HuH-7.5 (cell line): ENCODE measurements at places on chromosomes 3 and 15.

GRCh38 chr3:40873476-40873875 lies 325.8 kb upstream of the CTNNB1 start:
- DNase-seq = no peak

DNA sequence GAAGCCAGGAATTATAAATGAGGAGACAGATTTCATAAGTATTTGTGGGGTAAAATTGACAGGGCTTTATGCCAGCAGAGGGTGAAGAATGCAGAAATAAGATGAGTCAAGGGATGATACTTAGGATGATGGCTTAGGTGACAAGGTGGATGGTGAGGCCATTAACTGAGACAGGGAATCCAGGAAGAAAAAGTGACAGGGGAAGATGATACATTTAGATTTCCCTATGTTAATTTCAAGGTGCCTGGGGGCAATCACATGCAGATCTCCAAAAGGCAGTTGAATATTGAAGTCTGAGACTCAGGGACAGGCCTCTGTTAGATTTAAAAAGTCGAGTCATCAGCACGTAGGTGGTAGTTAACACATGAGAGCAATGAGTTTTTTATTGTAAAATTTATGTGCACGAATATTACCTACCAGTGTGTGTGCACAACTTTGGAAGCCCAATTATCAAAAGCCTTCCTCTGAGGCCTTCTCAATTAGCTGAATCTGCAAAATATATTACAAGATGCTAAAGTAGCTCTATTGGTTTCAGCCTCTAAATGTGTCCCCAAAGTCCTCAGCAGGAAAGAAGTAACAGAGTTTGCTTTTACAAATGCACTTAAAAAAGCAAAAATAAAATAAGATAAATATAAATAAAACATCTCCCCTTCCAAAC lies 67.9 kb upstream of the CHL1 start:
- no peak for DNase-seq

DNA sequence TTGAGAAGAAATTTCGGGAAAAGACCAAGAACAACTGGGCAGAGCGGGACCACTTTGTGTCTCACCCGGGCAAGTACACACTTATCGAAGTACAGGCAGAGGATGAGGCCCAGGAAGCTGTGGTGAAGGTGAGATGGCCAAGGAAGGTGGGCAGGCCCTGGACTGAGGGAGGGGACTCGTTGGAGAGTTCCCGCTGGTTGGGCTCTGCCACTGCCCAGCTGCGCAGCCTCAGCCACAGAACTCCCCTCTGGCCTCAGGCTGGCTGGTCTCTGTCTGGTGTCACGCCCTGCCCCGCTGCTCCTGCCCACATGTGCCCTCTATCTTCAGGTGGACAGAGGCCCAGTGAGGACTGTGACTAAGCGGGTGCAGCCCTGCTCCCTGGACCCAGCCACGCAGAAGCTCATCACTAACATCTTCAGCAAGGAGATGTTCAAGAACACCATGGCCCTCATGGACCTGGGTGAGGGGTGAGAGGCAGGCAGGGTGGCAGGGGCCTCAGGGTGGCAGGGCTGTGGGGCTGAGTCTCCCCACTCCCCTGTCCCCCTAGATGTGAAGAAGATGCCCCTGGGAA lies 2.4 kb downstream of the PARP3 start:
- no peak for DNase-seq

GRCh38 chr15:34987609-34988026 lies 469 bp downstream of the ZNF770 start:
- no peak for DNase-seq

- no peak for DNase-seq
Measured at GRCh38 chr3:183515968-183516851, 39.3 kb downstream of the KLHL6 start.

DNA sequence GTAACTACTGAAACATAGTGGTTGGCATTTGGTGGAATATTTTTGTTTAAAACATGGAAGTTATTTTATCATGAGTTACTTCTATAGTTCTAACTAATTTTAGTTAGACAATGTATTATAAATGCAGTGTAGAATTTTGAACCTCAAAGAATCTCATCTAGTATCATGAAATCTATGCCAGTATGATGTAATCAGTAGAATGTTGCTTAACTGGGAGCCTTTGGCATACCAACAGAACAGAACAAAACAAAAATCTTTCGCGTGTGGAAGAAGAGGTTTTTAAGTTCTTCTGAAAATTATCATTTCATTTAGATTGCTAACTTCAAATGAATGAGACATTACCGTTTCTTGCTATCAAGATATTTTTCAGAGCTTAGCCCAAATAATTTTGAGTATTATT lies 98.4 kb upstream of the LRRFIP2 start:
- DNase-seq = no peak

DNA sequence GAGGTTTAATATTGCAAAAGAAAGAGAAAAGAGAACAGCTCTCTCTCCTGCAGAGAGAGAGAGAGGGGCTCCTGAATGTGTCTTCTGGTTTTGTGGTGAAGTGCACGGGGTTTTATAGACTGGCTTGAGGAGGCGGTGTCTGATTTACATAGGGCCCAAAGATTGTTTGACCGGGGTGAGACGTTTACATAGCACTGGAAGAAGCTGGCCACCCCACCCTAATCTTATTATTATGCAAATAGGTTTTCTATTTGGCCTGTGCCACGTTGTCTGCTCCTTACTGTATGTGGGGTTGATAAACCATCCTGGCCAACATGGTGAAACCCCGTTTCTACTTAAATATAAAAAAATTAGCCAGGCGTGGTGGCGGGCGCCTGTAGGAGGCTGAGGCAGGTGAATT lies 268.6 kb downstream of the SV2B start:
- no peak for DNase-seq

- DNase-seq = no peak
Measured at GRCh38 chr15:65641768-65642475, 20.2 kb downstream of the SLC24A1 start.

GRCh38 chr15:80199366-80199765 lies 46.6 kb downstream of the FAH start:
- no peak for DNase-seq

- DNase-seq = no peak
Measured at GRCh38 chr3:87077355-87077754, 86.4 kb upstream of the VGLL3 start.

GRCh38 chr3:97970156-97970555 lies 2.1 kb downstream of the RIOX2 start:
- no peak for DNase-seq

GRCh38 chr15:45583731-45584639 lies 3.2 kb upstream of the BLOC1S6 start:
- DNase-seq = no peak

DNA sequence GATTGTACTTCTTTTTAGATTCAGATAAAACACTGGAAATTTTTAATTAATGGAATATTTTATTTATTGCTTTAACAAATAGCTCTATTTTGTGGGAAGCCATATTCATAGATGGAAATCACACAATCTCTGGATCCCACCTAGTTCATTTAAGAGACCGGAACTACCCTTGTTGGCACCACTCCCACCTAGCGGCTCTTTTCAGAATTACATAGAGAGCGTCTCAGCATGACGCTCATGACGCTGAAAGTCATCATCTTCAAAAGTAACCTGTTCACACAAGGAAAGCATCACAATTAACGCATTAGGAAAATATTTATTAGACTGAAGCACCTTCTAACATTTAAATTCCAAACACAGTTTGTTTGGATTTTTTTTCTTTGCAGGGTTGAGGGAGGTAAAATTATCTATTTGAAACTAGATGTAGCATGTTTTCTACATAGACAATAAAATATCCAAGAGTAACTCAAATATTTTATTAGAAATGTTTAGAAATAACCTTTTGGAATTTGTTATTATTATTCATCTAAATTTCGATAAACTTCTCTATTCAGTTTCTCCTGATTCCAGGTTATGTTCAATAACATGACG lies 214.9 kb upstream of the ARRDC4 start:
- DNase-seq = peak; percentile 32

DNA sequence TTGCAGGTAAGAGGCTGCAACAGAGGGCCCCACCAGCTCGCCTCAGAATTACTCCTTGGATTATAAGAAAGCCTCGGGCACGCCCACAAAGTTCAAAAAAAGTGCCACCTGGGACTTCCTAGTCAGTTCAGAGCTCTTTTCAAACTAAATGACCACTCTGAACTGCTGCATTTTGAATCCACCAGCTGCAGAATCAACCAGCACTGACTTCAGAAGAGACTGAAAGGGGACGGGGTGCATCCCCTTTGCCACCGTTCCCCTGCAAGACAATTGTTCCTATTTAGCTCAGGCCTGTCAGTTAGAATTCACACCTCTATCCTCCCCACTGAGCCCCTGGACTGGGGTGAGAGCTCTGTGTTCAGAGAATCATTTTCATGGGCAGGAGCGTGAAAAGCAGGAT lies 181.4 kb upstream of the GADL1 start:
- no peak for DNase-seq

GRCh38 chr15:100651253-100651652 lies 48.9 kb downstream of the ASB7 start:
- no peak for DNase-seq

- DNase-seq = no peak
Measured at GRCh38 chr3:185046603-185047002, 106.3 kb downstream of the C3orf70 start.

GRCh38 chr3:33658991-33659848 lies 58.8 kb downstream of the CLASP2 start:
- DNase-seq = peak; percentile 57

GRCh38 chr15:96340598-96341512 lies 10.4 kb downstream of the NR2F2 start:
- no peak for DNase-seq

DNA sequence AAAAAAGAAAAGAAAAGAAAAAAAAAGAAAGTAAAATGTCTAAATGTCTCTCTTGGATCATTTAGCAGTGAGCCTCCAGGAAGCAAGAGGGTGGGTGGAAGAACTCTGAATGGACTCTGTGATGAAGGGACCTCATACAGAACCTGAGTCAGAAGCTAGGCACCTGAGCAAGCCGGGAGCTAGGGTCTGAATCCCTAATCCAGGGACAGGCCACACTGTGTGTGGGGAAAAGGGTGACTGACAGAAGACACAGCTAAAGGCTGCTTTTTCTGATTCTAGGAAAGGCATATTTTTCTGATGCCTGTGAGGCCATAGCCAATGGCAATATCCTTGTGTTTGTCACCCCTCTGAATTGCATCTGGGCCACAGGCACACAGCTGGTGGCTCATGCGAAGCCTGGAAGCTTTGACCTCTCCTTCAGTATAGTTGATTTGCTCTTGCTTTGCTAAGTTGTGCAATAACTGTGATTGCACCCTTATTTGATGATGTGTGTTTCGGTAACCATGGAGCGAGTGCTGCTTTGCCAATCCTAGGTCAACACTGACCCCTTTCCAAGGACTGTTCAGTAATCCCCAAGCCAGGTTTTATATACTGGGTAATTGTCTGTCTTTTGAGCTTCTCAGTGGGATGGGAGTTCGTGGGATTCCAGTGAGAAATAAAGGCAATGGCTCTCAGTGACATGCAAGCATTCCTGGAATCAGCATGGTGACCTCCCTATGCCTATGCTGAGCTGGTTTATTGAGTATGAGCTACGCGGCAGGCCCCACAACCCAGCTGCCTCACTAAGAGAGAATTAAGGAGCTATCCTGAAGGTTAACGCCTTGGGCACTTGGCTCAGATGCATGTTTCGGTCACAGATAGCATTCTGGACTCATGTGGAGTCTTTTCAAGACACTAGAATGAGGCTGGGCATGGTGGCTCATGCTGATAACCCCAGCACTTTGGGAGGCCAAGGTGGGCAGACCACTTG lies 49.0 kb upstream of the OSBPL11 start:
- no peak for DNase-seq
